ENCODE measurements at places on chromosomes 6 and 20.

GRCh38 chr20:4036351-4036750 is 21.0 kb upstream of the RNF24 start:
- DNase-seq = no peak

DNA sequence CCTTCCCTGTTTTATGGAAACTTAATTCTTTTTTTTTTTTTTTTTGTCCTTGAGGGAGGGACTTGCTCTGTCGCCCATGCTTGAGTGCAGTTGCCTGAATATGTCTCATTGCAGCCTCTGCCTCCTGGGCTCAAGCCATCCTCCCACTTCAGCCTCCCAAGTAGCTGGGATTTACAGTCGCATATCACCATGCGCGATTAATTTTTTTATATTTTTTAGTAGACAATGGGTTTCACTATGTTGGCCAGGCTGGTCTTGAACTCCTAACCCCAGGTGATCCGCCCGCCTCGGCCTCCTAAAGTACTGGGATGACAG is 654 bp downstream of the TMEM14C start:
- DNase-seq = no peak

- no peak for DNase-seq
These were observed 13.0 kb downstream of the SERPINB6 start for GRCh38 chr6:2958331-2958711.

DNA sequence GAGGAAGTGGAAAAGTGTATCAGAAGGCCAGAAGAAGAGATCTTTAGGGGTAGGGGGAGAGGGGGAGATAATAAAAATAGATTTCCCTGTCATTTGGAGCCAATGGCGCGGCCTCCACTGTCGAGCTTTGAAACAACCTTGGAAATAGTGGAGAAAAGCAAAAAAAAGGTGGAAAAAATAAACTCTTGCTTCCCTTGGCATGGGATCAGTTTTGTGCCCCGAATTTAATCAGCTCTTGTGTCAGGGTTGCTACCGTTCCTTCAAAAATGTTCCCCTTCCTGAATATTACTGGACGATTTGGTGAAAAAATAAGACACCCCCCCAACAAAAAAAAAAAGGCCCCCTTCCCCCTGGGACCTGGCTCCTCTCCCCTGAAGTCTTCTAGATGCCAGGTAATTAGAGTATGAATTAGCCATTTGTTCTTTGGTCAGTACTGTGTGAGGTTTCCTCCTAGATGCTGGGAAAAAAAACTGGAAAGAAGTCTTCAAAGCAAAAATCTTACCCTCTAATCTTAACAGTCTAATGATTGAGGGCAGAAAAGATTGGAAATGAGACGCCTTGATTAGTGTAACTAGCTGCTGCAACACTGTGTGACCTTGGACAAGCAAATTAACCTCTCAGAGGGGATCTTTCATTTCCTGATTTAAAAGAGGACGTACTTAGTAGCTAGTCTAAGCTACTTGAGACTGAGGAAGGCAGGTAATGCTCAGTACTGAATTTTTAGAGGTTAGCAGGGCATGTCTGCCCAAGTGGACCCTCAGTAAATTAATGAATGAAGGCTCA is 872 bp upstream of the RBM39 start:
- DNase-seq = peak; percentile 30

GRCh38 chr6:22891934-22892333 is 322.6 kb downstream of the HDGFL1 start:
- DNase-seq = no peak

DNA sequence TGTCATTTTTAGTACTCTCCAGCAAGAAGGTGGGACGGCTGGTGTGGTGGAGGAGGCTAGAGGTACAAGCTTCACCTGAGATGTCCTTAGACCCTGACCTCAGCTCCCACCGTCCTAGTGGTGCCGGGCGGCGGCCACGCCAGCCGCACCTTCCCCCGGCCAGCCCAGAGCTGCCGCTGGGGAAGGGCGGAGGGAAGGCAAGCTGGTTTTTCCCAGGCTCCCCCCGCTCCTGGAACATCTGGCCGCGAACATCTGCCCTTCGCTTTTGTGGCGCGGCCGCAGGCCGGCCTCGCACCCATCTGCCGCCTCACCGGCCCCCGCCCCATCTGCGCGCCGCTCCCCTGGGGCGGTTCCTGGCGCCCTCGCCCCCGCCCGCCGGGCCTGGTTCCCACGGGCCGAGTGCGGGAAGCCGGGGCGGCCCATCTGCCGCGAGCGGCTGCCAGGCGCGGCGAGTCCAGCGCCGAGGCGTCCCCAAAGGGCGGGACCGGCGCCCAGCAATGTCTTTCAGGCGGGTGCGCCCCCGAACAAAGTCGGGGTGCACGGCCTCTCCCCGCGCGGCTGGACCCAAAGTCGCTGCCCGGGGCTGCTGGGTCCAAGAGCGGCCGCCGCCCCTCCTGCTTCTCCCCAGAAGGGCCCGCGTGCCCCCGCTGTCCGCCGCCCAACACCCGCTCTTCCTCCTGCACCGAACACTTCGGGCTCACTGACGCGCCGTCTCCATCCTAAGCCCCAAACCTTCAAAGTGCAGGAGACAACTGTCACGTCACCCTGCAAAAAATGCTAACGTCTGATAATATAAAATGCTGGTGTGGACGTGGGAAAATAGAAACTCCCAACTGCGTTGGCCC is 17.3 kb upstream of the ID1 start:
- peak; percentile 46 for DNase-seq
